ENCODE measurements at places on chromosomes 5 and 9.

DNA sequence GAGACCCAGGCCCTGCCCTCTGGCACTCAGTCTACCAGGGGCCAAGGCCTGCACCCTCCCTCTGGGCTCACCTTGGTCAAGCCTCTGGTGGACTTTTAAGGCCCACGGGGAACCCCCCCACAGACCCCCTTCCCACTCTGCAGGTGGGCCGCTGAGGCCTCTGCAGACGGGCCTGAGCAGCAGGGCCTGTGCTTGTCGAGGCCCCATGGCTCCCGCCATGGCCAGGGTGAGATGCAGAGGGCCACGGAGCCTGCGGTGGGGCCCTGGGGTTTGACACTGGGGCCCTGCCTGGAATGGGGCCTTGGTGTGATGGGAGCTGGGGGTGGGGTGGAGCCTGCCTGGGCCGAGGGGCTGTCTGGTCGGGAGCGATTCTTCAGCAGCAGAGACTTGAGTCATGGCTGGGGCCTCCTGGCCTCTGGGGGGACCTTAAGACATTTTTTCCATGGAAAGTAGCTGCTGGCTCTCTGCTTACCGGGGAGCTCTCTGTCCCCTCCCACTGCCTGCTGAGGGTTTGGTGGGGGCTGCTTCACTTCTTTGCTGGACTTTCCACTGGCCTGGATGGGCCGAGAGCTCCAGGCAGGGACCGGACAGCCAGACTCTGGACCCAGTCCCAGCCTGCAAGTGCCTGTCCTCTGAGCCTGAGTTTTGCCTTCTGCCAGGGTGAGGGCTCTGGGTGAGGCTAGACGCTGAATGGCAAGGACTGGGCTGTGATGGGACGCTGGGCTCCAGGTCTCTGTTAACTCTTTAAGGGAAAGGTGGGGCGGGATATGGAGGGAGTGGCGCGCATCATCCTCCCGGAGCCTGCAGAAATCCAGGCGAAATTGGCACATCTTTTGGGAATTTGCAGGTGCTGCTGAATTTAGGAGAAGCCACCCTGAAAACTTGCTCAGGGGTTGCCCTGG, 132.2 kb downstream of the RXRA start:
- no peak for DNase-seq

DNA sequence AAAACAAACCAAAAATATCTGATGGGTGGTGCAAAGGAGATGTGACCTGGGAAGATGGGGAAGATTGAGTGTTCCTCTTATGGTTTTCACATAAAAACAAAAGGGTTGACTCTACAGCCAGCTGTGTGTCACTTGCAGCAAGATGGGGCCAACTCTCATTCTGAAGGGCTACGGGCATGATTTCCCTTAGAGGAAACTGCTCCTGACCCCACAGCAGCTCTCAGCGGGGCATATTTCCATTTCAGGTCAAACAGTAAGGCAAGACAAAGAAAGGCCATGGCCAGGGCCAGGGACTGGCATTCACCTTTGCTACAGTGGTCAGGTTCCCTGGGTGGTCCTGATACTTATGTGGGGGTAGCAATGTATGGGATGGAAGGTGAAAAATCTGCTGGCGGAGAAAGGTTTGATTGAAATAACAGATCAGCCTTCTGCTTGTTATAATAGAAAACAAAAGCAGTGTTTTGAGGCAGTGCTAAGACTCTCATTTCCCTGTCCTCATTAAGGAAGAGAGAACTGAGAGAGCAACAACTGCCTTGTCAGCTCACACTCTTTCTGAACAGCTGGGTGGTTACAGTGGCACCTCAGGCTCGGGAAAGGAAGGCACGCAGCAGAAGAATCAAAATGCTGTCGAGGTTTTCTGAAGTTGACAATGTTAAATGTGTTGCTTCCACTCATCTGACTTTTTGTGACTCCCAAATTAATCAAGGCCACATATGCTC, 120.7 kb upstream of the PCA3 start:
- no peak for DNase-seq

DNA sequence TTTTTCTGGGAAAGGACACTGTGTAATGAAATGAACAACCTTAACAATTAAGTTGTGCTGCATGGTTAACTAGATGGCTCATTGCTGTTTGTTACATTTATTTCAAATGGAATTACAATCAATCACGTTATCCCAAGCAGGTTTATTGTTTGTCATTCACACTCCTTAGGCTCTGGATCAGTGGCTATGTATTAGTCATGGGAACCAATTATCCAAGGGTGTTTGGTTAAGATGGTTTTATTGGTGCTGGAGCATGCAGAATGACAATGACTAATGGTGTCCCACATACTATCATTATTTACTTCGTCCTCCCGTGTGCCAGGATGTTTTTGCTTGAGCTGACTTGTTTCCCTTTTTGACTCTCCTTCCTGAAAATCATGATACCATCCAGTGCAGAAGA, 10.6 kb upstream of the TRPC7 start:
- DNase-seq: no peak

DNA sequence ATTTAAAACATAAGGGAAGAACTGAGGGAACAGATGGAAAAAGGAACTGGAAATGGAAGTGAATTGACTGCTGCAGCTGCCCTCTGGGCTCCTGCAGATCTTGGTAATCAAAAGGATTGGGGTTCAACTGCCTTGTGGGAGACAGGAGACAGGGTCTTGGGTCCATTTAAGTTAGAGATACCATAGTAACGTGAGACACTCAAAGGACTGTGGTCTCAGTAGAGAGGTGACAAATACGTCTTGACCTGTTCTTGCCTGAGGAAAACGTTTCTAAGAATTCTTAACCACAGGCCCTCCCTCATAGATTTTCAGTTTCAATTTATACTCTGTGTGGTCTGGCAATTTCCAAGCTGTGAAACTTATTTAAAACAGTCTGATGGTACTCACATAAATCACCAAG, 100.8 kb upstream of the DHFR start:
- DNase-seq: peak; percentile 34

DNA sequence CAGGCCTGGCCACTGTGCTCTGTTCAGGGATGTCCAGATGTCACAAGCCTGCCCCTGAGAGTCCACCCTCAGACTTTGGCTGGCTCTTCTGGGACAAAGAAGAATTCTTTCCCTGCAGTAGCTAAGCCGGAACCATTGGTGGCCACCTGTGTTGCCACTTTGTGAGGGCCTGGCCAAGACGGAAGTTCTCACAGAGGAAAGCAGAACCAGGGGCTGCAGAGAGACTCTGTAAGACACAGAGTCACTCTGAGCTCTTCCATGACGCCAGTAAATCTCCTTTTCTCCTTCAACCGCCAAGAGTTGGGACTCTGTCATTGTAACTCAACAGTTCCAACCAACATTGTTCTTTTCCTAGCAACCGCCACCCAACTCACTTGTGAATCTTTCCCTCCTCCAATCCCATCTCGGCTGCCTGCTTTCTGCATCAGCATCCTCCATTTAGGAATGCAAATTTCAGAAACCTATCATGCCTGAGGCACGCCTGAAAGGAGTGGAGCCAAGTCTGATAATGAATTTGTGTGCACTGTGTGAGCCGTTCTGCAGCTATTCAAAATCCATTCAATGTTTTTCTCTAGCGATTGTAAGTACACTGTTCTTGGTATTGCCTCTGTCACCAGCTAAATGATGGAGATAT, 37.8 kb upstream of the ATP6V1G1 start:
- DNase-seq: no peak

GRCh38 chr9:82535432-82535998, 527.4 kb downstream of the RASEF start:
- DNase-seq: no peak

- no peak for DNase-seq
Observed at GRCh38 chr5:57841676-57842363, 359.2 kb upstream of the ACTBL2 start.

- no peak for DNase-seq
Observed at GRCh38 chr9:81424431-81424830, 264.9 kb downstream of the TLE1 start.

DNA sequence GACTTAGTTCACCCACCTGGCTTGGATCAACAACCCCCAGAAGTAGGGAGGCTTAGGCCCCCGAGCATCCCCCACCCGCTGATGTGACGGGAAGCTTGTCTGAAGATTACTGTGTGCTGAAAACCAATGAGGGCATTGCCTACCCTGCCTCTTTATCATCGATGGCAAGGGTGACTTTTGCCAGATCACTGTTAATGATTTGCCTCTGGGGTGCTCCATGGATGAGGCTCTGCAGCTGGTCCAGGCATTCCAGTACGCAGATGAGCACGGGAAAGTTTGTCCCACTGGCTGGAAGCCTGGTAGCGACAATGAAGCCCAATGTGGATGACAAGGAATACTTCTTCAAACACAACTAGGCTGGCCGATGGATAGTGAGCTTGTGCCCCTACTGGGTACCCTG, 22.0 kb downstream of the RUFY1 start:
- DNase-seq: no peak

- DNase-seq: no peak
Observed at GRCh38 chr9:14752871-14753270, 30.3 kb upstream of the CER1 start.

- no peak for DNase-seq
Observed at GRCh38 chr9:135488527-135488926, 8.9 kb downstream of the PPP1R26 start.

DNA sequence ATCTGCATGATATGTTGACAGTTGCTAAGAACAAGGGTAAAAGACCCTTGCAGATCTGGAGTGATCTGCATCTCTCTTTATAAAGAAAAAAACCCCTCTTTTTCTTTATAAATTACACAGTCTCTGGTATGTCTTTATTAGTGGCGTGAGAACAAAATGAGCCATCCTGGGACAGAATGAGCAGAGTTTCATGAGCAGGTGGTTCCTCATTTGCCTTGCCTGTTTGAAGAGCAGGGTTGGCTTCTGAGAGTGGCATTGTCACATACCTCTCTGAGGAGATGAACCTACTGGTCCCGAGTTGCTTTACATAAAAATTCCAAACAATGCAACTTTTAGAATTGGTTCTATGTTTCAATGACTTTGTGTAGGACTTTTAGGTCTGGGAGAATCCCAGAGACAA, 94.3 kb downstream of the INSYN2B start:
- no peak for DNase-seq

DNA sequence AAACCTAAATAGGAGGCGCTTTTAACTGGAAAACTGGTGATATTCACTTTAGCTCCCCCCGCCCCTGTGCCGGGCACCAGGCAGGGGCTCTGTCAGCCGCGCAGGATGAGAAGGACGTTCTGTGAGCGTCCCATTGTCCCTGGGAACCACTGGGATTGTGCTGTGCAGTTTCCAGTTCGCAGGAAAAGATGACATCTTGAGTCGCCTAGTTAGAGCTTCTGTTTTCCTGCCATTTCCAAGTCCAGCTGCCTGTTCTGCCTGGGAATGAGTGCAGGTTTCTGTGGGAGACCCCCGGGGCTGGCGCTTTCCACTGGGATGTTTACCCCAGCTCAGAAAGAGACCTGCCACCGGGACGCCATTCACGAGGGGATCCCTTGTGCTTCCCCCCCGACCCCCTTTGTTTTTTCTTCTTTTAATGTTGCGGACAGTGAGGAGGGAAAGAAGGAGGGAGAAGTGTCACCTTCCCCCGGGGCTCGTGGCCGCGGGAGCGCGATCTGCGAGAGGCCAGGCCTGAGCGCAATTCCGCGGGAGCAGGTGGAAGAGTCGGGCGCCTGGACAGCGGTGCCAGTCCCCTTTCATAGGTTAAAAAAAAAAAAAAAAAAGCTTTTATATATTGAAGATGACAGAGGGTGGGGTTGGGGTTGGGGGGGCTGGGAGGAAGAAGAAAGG, 121.5 kb downstream of the RMI1 start:
- DNase-seq: no peak

- no peak for DNase-seq
Observed at GRCh38 chr5:167304834-167305469, 986.5 kb upstream of the WWC1 start.

- no peak for DNase-seq
Observed at GRCh38 chr5:53002491-53002890, 13.3 kb downstream of the ITGA2 start.

- no peak for DNase-seq
Observed at GRCh38 chr5:141840280-141840812, 37.9 kb downstream of the PCDH1 start.

GRCh38 chr9:93326056-93326455, 125.4 kb upstream of the FAM120A start:
- no peak for DNase-seq

DNA sequence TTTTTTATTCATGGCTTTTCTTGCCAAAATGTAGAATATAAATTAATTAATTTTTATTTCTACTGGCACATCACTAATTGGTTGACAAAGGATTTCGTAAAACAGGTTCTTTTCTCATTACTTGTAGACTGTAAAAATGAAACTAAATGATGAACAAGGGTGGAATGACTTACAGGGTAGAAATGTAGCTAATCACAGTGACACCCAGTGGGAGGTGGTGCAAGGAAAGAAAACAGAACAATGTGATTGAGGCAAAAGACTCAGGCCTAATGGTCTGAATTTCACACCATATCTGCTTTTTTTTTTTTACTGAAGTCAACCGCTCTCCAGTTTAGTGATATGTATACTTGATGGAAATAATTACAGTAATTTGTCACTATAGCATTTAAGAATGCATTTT, 28.9 kb downstream of the GABRG2 start:
- no peak for DNase-seq

DNA sequence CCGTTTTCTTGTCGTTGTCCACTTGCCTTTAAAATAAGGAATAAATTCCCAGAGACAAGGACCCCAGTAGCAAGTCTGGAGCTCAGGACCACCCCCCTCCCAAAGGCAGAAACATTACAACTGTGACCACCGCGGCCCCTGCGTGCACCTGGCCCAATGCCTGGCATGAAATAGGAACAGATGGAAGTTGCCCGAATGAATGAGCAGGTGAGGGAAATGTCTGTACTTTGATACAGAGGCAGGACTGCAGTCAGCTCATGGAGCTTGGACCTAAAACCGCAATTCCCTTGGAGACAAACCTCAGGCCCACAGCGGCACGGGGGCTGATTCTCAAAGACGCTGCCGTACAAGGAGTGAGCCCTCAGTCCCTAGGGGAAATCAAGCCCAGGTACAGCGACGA, 55.3 kb upstream of the SARDH start:
- DNase-seq: no peak

GRCh38 chr5:173812811-173813550, 75.2 kb upstream of the CPEB4 start:
- no peak for DNase-seq

GRCh38 chr5:33976307-33976706, 8.2 kb downstream of the SLC45A2 start:
- DNase-seq: no peak

- no peak for DNase-seq
Observed at GRCh38 chr5:65149827-65150226, 331.9 kb downstream of the ADAMTS6 start.

GRCh38 chr5:178375348-178375747, 142.7 kb upstream of the PHYKPL start:
- no peak for DNase-seq

- DNase-seq: no peak
Observed at GRCh38 chr9:92534674-92535073, 1.1 kb downstream of the ECM2 start.

- DNase-seq: no peak
Observed at GRCh38 chr5:53389093-53389492, 91.3 kb upstream of the FST start.

Data from stimulated activated CD8-positive, alpha-beta memory T cell treated with anti-CD3 and anti-CD28 coated beads, Interleukin-4, amount 100 ng/mL, for 48 hours (primary cell).